ENCODE measurements at places on chromosomes 5 and 9.

- ATAC-seq = no peak
Measured at GRCh38 chr5:140481758-140482157, 65.7 kb upstream of the EIF4EBP3 start.

- no peak for ATAC-seq
Measured at GRCh38 chr9:86078731-86079130, 20.6 kb downstream of the GOLM1 start.

DNA sequence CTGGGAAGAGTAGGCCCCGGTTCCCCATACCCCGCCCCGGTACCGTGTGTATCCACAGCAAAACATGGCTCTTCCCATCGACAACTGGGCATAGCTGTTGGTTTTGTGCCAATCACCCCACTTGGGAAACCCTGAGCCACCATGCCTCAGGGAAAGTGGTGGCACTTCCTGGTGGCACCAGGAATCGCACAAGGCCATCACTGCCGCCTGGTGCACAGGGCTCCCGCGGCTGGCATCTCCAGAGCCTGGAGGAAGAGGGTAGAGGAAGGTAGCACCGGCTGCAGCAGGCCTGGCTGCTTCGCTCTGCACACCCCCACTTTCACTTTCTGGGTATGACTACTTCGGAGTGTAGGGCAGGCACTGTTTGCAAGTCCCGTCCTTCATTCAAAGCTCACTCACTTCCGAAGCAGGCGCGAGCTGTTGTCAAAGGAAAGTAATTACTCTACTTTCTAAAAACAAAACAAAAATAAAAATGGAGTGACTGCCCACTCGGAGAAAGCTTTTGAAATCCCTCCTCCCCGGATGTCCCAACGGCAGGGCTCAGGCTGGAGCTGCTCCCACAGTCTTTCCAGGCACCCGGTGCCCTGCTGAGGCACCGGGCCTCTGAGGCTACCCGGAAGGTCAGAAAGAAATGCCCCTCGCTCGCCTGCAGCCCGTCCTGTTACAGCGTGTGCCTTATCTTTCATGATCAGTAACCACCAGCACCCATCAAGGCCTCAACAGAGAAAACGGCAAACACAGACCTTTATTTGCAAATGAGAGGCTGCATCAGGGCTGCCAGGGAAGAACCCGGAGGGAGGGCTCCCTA is 2.0 kb downstream of the BRD3 start:
- ATAC-seq = peak; percentile 41

DNA sequence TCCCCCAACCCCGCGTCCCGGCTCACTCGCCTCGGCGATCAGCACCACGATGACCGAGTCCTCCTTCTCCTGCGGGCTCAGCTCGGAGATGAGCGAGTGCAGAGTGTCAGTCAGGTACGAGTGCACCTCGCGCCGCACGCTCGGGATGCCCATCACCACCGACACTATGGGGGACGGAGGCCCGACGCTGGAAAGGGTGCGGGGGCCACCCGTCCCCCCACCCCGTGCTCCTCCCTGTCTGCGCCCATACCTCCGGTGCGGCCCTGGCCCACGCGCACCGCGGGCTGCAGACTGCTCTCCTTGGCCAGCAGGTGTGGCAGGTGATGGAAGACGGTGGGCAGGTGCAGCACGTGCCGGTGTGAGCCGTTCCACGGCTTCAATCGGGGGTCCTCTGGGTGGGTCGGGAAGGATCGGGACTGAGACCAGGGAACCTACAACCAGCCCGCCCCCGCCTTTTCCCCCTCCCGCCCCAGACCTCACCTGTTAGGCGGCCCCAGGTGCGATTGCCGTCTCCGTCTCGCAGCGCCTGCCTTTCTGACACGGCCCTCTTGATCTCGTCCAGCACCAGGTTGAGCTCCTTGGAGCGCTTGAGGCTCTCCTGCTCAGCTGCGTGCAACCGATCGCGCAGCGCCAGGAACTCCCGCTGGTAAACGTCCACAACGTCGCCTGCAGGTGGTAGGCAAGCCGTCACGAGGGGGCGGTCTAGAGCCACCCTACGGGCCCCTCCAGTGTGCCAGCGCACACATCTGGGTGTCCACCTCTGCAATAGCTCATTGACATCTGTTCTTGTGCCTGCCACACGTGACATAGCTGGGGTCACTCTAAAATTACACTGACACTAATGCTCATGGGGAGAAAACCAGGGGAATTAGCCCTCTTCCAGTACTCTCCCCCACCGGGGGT is 5.1 kb downstream of the MGAT4B start:
- peak; percentile 57 for ATAC-seq
